Activated naive CD4-positive, alpha-beta T cell treated with anti-CD3 and anti-CD28 coated beads, Interleukin-2, amount 10 ng/mL, durations not matched to agents 7 days and 5 days (primary cell): ENCODE measurements at places on chromosomes 1 and 21.

DNA sequence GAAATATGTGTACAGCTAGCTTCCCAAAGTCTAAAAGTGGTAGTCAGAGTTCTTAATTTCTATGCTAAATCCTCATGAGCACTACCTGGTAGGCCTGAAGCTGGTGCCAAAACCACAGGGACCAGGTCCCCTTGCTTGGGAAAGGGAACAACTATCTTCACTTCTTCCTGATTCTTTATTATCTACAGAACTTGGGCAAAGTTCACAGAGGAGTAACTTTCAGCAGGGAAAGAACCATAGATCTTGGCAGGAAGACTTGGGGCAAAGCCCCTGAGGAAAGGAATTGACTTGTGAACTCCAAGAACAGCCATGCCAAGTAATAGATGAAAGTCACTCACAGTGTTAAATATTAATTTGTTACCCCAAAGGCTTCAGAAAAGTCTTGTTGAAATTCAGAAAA, 193.0 kb downstream of the ZC3H11B start:
- DNase-seq, result no peak

DNA sequence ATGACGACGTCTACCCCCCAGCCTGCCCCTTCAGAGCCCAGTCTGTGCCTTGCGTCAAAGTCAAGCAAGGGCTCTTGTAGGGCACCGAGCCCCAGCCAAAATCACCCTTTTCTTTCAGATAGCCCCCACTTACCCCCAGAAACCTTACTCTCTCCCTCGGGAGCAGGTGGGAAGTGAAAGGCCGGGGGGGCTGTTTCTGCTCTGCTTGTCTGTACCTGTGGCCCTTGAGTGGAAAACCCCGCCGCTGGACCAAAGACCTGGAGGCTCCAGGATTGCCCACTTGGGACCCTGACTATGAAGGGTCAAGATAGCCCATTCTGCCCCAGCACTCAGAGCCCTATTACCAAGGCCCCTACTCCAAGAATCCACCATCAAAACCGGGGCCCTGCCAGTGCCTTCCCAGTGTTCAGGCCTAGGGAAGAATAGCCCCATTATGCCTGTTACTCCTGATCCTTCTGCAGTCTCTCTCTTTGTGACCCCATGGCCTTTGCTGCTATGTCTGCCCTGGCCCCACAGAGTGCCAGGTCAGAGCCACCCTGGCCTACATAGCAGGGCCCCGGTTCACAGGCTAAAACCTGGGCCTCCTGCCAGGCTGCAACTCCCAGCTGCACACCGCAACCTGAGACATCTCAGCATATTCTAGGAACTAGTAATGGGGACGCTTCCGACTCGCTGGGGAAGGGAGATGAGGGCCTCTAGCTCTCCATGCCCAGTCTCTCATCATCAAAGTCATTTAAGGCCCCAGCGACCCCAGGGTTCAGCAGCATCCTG, 22.2 kb upstream of the HPDL start:
- no peak for DNase-seq

DNA sequence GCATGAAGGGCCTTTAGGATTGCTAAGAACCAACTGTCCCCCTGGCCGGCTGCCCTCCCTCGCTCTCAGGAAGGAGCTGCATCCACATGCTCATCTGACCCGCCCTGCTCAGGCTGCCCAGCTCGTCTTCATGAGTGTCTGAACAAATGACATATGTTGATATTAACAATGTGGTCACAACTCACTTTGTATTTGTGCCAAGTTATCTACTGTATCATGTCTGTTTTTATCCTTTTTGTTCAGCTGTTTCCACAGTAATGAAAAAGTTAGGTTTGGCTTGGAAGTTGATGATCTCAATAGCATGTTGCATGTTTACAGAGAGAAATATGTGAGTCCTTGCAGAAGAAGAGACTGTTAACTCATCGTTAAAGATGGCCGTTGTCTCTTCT, 75.1 kb downstream of the PHTF1 start:
- DNase-seq, result no peak

GRCh38 chr1:54220004-54220811, 20.2 kb downstream of the MRPL37 start:
- DNase-seq, result no peak

GRCh38 chr21:45874716-45875415, 106.7 kb upstream of the COL6A1 start:
- DNase-seq, result no peak

- no peak for DNase-seq
These were observed 1334.8 kb downstream of the MRPL39 start for GRCh38 chr21:24272521-24272938.

DNA sequence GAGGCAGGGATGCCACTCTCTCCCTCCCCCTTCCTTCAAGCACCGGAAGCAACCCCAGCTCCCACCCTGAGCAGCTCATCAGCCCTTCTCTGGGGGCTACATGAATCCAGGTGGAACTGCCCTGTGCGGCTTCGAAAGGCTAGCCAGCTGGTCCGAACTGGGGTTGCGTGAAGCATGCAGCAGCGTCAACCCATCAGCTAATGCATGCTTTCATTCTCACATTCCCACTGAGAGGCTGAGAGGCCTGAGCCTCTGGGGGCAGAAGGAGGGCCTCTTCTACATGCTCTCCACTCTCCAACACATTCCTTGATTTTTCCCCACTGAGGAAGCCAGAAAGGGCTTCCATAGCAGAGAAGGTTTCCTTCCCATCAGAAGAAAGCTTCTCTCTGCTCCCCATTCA, 5.6 kb downstream of the RXRG start:
- DNase-seq, result no peak

- DNase-seq, result no peak
These were observed 59.6 kb downstream of the ZSWIM5 start for GRCh38 chr1:45146833-45147232.

GRCh38 chr1:214762902-214763301, 159.9 kb downstream of the CENPF start:
- DNase-seq, result no peak

- DNase-seq, result no peak
These were observed 249.2 kb downstream of the SLC45A1 start for GRCh38 chr1:8567146-8567545.

GRCh38 chr1:174074757-174075156, 52.6 kb upstream of the RC3H1 start:
- no peak for DNase-seq

GRCh38 chr1:89221341-89221740, 22.6 kb upstream of the GBP4 start:
- DNase-seq, result no peak
